ENCODE measurements at places on chromosomes 3 and 15.

DNA sequence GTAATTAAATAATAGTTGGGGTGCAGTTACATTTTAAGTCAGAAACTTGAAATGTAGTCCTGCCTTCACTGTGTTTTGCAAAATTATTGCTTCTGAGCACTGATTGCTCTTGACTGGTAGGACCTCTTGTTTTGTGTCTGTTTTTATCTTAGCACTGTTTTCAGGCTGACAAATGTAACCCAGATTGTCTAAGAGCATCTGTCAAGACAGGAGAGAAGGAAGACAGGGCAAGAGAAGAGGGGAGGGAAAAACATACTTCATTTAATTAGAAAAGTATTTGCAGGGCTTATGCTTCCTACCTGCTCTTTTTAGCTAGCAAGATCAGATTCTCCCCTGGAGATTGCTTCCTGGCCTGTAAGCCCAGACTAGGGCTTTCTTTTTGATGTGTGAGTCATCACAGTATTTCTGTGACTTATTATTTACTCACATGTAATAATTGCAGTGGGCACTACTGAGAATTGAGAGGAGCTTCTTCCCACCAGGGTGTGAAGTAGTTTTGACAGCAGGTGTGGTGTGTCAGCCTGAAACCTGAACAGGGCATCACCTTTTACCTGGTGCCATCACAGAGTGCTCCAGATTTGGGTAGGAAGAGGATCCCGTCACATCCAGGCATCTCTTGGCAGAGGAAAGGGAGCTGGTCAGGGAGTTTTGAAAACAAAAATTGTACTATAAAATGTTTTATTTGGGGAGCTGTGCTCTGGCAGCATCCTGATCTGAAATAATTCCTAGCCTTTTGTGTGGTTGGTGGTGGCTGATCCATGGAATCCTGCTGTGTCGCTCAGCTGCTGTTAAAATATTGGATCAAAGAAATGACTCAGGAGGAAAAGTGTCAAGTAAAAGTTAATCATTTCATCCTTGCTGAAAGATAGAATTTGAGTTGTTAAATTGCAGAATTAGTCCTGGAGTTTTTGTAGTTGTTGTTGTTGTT is 98.2 kb downstream of the TMEM108 start:
- DNase-seq, result no peak

DNA sequence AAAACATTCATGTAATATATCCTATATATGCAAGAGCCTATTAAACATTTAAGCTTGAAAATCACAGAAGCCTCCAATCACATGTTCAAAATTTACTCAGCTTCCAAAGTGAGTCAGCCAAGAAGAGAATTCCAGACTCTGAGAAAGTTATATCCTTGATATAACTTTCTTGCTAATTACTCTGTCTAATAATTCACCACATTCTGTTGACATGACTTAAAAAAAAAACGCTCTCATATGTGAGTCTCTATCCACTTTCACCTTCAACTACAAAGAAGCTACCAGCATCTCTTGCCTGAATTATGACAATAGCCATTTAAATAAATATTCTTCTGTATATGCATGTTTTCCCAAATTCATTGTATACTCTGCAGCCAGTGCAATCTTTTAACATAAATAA is 1116.3 kb upstream of the CADM2 start:
- no peak for DNase-seq

DNA sequence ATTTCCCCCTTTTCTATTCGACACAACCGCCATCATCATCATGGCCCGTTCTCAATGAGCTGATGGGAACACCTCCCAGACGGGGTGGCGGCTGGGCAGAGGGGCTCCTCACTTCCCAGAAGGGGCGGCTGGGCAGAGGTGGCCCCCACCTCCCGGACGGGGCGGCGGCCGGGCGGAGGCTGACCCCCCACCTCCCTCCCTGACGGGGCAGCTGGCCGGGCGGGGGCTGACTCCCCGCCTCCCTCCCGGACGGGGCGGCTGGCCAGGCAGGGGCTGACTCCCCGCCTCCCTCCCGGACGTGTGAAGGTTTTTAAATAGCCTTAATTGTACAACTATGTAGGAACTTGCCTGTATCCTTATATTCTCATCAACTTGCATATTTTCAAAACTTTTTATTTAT is 20.9 kb upstream of the SPSB4 start:
- DNase-seq, result no peak

DNA sequence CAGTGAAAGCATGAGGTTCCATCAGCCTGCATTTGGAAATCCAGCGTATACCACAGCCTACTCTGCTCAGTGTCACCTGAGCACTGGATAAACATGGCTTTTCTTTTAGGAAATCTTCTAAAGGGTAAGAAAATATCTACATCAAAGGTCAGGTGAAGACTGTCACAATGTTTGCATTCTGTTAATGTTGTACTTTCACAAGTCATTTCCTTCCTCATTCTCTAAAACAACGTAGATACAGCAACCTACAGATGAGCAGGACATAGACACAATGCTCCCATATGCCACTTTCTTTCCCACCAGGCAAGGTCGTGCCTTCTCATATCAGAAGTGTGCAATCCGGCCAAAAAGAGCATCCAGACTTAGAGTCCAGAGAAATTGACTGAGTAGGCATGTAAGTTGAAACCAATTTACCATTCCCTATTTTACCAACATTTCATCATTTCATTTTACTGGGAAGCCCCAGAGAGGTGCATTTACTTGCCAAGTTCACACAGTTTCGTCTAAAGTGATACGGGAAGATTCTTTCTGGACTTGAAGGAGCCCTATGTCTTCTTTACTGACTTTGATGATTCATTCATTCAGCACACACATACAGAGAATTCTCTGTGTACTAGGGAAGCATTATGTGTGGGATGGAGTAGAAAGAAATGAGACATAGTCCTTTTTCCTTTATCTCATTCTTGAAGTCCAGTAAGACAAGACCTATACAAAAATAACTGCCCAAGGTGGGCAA is 30.6 kb upstream of the LPP start:
- DNase-seq, result no peak

- DNase-seq, result peak; percentile 40
Observed at GRCh38 chr3:52120556-52121463, 33.4 kb downstream of the POC1A start.

DNA sequence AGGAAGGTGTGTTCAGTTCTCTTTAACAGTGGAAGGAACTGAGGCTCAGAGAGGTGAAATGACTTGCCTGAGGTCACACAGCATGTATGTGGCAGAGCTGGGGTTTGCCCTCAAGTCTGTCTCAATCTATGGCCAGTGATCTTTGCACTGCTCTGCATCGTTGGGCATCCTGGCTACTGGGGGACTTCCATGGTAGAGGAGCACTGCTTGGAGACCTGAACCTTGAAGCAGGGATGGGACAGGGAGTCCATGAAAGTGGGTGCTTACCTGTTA is 2.0 kb downstream of the CORO2B start:
- DNase-seq, result no peak

GRCh38 chr3:186930143-186930640 is at the start of gene ST6GAL1:
Gene ST6GAL1, plus strand, starts transcription at chr3:186930526. Its CDS starts 112,178 bp downstream, at chr3:187042704.
- DNase-seq, result peak; percentile 81

GRCh38 chr15:49769225-49769624 is 148.4 kb downstream of the DTWD1 start:
- DNase-seq, result peak; percentile 9

GRCh38 chr3:141305436-141305835 is 62.9 kb upstream of the ZBTB38 start:
- DNase-seq, result no peak

DNA sequence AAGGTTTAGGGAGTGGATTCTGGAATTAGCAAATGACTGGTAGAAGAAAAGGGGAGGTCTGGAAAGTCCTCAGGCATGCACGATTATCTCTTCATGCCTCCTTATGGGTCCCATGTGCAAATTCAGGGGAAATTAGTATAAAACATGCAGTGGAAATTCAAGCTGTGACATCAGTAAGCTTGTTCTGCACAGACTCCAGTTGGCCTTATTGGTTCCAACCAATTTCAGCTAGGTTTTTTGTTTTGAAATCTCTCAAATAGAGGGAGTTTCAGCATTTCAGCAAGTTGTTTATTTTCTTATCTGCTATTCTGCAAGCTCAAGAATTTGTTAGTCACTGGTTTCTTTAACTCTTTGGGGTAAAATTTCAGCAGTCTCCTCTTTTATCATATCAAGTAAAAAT is 774 bp upstream of the TMCO5A start:
- DNase-seq, result peak; percentile 6

GRCh38 chr3:181558870-181559269 is 152.9 kb upstream of the SOX2 start:
- peak; percentile 19 for DNase-seq

- DNase-seq, result no peak
Observed at GRCh38 chr3:66397745-66398144, 103.1 kb downstream of the LRIG1 start.

- DNase-seq, result peak; percentile 63
Observed at GRCh38 chr15:64209680-64210334, 47.0 kb upstream of the PPIB start.

DNA sequence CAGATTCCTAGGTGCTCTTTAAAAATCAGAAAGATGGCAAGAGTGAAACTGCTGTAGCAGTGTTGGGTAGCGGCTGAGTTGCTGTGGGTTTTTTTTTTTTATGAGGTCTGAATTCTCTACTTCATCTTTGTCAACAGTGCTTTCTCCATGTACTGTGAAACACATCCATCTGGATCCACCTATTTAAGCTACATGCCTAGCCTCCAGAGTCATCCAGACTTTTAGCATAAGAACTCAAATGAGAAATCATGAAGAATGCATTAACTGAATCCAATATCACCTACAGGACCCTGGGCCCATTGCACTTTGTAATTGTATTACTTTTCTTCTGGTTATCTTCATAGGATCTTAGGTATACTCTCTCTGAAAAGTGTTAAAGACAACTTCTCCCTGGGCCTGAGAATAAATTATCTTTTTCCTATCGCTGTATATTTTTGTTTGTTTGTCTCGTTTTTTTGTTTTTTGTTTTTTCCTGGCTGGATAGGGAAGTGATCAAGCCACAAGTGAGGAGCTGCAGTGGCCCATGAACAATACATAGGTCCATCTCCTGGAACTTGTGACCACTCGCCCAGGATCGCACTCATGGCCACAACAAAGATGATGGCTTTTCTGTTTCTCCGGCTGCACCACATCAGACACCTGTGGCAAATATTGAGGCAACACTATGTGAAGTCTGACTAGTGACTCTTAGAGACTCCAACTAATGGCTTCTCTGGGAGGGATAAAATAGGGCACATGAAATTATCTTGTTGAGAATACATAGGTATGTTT is 609.9 kb upstream of the AGTR1 start:
- no peak for DNase-seq
